Naive thymus-derived CD8-positive, alpha-beta T cell (primary cell): ENCODE measurements at places on chromosomes 11 and 22.

GRCh38 chr22:17882162-17882561 is 107.9 kb upstream of the BID start:
- DNase-seq = no peak

DNA sequence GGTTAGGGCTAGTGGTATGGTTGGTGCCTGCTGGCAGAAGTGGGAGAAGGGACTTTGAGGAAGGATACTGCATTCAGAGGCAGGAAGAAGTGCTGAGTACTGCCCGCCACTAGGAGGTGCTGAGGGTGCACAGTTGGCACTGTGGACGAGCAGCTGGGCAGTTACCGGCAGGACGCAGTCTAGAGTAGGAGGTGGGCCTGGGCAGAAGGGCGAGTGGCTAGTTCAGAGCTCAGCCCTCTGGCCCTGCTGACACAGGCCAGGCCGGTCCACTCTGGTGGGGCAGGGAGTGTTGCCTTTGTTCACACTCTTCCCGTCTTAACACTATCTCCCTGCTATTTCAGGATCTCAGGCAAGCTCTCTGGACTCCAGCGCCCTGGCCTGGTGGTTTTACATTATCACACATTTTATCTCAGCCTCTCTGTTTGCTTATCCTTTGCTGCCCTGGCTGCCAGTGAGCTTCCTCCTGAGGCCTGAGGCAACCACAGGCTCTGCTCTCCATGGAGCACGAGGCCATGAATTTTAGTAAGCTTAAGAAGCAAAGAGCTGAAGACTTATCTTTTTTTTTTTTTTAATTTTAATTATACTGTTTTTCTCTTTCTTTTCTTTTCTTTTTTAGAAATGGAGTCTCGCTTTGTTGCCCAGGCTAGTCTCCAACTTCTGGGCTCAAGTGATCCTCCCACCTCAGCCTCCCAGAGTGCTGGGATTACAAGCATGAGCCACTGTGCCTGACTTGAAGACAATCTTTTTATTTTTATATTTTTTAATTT is 26.9 kb downstream of the SNAP29 start:
- peak; percentile 12 for DNase-seq

- DNase-seq = no peak
Measured at GRCh38 chr22:39106326-39106725, 9.3 kb downstream of the APOBEC3H start.

DNA sequence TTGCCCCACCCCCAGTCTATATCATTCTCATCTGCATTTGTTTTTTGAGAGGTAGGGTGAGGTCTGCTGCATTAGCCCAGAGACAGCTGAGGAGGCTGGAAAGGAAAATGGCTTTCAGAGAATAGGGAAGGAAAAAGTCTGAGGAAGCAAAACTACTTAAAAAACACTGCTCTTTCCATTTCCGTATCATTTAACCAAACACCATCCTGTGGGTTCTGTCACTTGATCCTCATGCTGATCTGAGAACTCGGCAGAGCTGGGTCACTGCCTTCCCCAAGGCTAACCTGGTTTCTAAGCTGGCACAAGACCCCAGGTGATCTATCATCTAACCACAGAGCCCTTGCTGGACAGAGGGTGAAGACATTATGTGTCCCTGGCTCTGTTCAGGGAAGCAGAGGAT is 1.2 kb downstream of the FOLR2 start:
- no peak for DNase-seq

DNA sequence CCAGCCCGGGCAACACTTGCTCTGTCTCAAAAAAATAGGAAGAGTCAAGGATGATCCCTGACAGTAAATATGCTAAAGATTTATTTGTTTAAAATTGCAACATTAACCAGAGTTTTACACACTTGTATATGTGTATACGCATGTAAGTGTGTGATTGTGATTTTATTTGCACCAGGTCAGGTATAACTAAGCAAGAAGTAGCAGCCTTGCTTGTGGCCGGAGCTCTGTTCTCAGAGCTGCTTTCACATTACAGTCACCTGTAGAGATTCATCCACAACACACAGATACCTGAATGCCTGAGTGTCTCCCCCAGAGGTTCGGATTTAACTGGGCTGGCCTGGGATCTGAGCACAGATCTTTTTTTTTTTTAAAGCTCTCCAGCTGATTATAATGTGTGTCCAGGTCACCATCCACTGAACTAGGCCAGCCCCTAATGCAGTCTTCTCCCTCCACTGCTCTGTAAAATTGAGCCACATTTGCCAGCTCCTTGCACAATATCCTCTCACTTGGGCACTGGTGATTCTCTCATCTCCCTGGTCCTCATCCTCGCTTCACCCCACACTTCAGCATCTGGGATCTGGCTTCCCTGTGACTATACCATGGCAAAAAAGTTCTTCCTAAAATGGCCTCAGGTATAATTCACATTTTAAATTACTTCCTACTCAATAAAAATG is 48.3 kb downstream of the LIF start:
- DNase-seq = no peak

GRCh38 chr11:72581067-72581466 is 93.2 kb downstream of the PDE2A start:
- DNase-seq = no peak

DNA sequence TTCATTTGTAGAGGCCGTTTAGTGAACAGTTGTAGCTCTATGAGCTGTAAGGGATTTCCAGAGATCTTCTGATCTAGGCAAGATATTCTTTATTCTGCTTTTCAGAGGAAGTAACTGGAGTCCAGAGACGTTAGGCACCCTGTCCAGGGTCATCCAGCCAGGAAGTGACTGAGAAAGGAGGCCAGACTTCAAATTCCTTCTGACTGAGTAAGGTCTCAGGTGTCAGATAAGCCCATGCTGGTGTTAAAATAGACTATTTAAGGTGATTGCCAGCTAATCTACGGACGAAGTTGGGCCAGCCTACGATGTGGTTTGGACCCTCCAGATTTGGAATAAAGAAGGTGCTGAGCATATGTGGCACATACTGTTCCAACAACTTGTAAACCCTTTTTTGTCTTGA is 54.6 kb downstream of the GRIK4 start:
- no peak for DNase-seq

DNA sequence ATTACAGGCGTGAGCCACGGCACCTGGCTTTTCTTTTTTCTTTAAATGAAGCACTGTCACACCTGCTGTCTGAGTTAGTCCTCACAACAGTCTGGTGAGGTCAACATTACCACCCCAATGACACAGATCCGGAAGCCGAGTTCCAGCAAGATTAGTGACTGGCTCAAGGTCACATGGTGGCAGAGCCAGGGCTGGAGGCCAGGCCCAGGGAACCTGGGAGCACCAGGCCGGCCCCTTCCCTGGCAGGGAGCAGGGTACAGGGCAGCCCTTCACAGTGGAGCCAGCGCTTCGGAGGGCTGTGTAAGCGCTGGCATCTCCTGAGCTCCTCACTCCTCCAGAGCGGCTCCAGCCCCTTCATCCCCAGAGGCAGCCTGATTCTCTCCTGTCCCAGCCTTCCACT is 118.7 kb downstream of the ST3GAL4 start:
- no peak for DNase-seq

GRCh38 chr11:34495239-34495723 is 18.3 kb downstream of the ELF5 start:
- DNase-seq = no peak
